SHP77 (cell line): ENCODE measurements at places on chromosomes 2 and 18.

- DNase-seq, result peak; percentile 62
These were observed 12.0 kb upstream of the ATP6V1C2 start for GRCh38 chr2:10709290-10709939.

GRCh38 chr2:204156456-204156855 lies 219.9 kb downstream of the ICOS start:
- no peak for DNase-seq

GRCh38 chr2:5227062-5227699 lies 465.0 kb upstream of the SOX11 start:
- no peak for DNase-seq

GRCh38 chr2:239233576-239233975 lies 167.2 kb downstream of the HDAC4 start:
- no peak for DNase-seq

- no peak for DNase-seq
These were observed 171.8 kb upstream of the KLHL29 start for GRCh38 chr2:23213196-23213595.

DNA sequence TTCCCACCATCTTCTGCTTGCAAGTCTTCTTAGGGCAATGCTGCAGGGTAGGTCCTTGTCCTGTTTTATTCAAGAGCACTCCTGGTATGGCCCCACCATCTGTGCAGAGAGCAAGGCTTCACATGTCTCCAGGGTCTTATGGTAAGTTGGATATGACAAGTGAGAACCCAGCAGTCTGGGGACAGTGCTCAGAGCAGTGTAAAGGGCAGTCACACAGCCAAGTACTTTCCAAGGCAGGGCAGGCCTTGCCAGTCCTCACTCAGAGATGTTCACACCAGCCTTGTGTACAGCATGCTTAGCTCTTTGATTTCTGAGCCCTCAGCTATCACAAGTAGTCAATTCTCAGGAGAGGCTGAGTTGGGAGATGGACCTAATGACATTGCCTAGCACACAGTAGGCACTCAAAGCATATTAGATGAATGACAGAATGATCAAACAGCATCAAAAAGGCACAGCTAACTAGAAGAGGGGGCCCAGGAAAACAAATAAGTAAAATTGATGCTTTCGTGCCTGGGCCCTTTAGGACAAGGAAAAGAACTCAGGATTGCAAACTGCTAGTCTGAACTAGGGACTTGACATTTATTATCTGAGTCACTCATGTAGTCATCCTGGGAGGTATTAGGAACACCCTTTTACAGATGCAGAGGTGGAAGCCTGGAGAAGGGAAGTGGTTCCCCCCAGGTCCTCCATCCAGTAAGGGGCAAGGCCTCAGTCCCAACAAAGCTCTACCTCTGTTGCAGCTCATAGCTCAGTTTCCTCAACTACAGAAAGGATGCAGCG lies 86.7 kb upstream of the CTAGE1 start:
- DNase-seq, result no peak

- no peak for DNase-seq
These were observed 127.8 kb downstream of the TRIM43 start for GRCh38 chr2:95719473-95720060.

- no peak for DNase-seq
These were observed 65.5 kb upstream of the ATG16L1 start for GRCh38 chr2:233185963-233186362.

- no peak for DNase-seq
These were observed 670 bp downstream of the KCNIP3 start for GRCh38 chr2:95297639-95298395.

DNA sequence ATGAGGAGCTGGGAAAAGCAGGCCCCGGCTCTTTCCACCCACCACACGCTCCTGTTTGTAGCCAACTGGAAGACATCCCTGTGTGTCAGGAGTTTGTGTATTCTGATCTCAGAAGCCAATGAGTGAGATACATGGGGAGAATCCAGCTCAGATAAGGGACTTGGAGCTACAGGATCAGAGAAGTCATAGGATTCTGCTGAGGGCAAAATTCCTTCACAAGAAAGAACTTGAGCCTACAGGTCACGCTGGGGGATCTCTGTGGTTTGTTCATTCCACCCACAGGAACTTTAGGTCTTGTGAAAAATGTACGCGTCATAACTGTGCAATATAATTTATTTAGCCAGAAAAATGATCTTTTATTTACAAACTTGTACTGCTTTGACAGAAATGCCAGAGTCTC lies 80.1 kb upstream of the SMIM21 start:
- no peak for DNase-seq

DNA sequence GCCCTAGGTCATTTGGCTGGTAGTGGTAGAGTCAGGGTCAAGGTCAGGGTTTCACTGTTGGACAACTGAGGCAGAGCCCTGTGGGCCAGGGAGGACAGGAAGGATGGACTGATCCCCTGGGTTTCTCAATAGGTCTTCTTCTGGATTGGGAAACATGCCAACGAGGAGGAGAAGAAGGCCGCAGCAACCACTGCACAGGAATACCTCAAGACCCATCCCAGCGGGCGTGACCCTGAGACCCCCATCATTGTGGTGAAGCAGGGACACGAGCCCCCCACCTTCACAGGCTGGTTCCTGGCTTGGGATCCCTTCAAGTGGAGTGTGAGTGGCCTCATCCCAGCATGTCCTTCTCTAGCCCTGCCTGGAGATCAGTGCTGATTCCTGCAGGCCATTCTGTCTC lies 18.1 kb downstream of the VIL1 start:
- no peak for DNase-seq

GRCh38 chr2:120428748-120429147 lies 82.8 kb downstream of the INHBB start:
- no peak for DNase-seq

DNA sequence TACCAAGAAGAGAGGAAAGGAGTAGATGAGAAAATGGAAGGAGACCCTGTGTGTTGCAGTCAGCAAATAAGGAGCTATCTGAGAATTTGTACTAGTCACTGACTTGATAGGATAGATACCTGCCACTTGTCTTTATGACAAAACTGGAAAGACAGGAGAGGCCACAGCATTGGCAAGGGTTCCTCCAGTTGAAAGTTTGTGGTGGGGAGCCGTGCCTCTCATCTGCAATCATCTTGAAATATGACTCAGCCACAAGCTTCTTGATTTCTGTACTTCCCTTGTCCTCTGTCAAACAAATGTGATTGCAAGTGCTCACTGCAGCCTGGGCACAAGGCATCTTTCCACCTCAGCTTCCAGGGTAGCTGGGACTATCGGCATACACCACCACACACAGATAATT lies 99.1 kb downstream of the GREB1L start:
- DNase-seq, result no peak

DNA sequence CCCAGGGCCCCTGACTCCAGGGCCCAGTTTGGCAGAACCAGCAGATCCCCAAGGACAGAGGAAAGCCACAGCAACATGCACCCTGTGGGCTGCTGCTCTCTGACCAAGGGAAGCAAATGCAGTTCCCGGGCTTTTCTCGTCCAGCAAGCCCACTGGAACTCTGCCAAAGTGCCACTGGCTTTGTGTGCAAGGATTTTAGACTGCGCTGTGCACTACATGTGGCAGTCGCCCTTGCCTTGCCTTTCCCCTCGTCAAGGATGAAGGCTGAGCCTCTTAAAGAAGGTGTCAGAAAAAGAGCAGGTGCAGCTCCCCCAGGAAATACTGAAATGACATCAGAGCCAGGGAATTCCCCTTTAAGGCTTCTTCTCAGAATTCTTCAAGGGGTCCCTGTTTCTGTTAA lies 199.2 kb downstream of the TFCP2L1 start:
- peak; percentile 14 for DNase-seq

DNA sequence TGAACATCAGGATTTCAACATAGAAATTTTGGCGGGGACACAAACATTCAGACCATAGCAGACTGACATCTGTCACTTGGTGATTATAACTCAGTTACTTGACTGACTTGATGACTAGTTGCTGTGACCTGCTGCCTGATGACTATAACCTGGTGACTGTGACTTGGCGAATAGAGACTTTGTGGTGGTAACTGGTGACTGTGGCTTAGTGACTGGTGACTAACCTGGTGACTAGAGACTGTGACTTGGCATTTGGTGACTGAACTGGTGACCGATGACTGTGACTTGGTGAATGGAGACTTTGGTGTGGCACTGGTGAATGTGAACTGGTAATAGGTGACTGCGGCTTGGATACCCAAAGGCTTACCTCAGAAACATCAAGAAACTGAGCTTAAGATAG lies 563.1 kb upstream of the FAM98A start:
- no peak for DNase-seq

DNA sequence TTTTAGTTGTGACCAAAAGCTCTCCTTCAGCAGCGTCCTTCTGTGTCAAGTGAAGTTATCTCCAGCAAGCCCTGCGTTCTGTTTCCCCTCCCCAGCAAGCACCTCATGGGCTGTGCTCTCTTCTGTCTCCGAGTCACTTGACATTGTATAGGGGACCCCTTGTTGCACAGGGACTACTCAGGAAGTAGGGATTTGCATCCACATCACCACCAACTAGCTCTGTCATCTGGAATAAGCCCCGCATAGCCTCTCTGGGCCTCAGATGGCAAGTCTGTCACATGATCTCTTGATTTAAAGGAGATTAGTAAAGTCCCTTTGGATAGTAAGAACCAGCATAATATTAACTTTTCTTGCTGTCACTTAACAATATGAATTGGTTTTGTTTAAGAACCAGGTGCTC lies 32.0 kb upstream of the STPG4 start:
- DNase-seq, result no peak
